ENCODE measurements at places on chromosomes 16 and 17.

- DNase-seq = no peak
These were observed 126.1 kb downstream of the SEC14L1 start for GRCh38 chr17:77266891-77267341.

DNA sequence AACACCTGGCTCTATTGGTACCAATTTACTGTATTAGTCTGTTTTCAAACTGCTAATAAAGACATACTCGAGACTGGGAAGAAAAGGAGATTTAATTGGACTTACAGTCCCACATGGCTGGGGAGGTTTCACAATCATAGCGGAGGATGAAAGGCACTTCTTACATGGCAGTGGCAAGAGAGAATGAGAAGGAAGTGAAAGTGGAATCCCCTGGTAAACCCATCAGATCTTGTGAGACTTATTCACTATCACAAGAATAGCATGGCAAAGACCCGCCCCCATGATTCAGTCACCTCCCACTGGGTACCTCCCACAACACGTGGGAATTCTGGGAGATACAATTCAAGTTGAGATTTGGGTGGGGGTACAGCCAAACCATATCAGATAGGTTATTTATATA, 22.6 kb upstream of the GOSR1 start:
- DNase-seq = no peak

DNA sequence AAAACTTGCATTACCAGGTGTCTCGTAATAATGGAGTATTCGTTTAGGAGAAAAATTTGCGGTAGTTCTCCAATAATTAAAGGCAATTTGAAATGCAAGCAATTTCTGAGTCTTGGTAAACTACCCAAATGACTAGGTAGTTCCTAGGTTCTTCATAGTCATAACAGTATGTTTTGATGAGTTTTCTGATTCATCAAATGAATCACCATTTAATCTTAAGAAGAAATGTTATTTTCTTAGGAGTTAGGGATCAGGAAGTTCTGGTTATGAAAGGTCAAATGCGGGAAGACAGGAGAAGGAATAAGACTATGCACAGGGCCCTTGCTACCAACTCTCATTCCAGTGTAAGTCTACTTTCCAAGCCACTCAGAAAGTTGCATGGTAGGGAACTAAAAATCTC, 221.5 kb upstream of the SOX9 start:
- no peak for DNase-seq

GRCh38 chr17:62707425-62707739, 79.9 kb downstream of the MRC2 start:
- DNase-seq = no peak

- no peak for DNase-seq
These were observed 70.9 kb upstream of the GSE1 start for GRCh38 chr16:85541980-85542900.
